Effector memory CD4-positive, alpha-beta T cell (primary cell): ENCODE measurements at places on chromosomes 7 and 10.

DNA sequence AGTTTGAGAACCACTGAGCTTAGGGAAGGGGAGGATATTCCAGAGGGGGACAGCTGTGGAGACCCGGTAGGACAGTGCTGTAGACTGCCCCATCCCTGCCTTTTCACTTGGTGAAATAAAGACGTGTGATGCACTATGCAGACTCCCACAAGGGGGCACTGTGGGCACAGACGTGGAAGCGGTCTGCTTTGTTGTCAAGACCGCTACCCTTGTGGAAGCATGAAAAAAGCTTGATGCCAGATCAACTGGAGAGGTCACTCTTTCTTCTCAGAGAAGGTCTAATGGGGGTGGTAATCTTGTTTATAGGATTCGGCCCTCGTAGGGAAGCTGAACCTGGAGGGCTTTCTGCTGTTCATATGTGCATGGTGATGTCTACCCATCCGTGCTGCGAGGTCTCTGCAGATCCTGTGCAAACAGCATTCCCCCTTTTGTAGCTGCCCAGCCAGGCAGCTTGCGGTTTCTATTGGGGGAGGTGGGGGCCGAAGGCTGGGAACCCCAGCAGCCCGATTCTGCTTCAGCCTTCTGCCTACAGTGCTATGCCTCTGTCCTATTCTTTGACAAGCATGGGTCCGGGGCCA is 13.7 kb downstream of the RPS24 start:
- DNase-seq: peak; percentile 66

- DNase-seq: no peak
Observed at GRCh38 chr7:155341463-155341983, 43.8 kb downstream of the INSIG1 start.

DNA sequence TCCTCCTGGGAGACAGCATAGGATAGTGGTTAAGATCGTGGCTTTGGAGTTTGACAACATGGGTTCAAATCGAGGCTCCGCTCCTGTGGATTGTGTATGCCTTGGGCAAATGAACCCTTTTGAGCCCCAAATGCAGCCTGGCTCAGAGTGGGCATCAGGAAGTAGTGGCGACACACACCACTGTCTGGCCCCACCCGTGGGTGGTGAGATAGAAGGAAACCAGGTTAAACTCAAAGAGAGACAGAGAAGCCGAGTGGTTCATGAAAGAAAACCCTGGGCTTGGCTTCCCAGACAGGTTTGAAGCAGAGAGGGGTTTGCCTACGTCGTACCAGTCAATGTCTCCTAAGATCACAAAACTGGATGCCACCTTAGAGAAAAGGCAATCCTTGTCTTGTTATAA is 57.7 kb downstream of the PRTFDC1 start:
- peak; percentile 26 for DNase-seq

- DNase-seq: peak; percentile 35
Observed at GRCh38 chr10:97914837-97915211, 65.2 kb downstream of the GOLGA7B start.

DNA sequence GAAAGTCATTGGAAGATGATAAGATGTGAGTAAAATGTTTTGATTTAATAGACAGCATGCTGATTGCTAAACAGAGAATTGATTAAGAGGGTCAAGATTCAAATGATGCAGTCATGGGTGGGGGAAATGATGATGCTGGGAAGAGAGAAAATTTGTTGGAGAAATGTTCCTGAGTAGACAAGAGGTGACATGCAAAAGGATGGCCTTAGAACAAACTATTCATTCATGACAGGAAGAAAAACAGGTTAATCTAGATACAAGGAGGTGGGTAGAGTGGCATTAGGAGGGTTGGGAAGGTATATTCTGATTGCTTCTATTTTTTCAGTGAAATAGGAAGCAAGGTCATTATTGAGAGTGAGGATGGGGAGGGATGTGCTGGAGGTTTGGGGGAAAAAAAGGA is 146.7 kb downstream of the SEM1 start:
- DNase-seq: no peak

- DNase-seq: no peak
Observed at GRCh38 chr7:4269746-4270145, 412.3 kb upstream of the FOXK1 start.

DNA sequence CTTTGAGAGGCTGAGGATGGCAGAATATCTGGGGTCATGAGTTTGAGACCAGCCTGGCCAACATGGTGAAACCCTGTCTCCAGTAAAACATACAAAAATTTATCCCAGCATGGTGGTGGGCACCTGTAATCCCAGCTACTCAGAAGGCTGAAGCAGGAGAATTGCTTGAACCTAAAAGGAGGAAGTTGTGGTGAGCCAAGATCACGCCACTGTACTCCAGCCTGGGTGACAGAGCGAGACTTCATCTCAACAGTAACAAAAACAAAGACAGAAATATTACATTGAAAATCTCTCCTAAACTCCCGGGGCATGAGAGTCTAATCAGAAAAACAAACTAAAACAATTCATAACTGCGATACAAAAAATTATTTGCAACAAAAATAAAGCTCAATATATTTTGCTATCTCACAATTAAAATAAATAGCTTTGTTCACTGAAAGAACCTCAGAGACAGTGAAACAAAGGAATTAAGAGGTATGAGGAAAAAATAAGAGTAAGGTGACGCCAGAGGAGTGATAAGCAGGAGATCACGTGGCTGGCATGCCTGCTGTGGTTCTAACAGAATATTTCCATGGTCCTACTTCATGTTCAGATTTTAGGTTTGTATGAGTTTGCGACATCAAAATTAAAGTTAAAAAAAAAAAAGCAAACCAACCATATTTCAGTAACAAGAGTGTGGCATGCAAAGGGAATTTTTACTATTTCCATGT is 527.7 kb upstream of the POM121L12 start:
- DNase-seq: no peak

GRCh38 chr10:90286406-90286805 is 571.4 kb downstream of the HTR7 start:
- DNase-seq: no peak
